NCI-H187 treated with DMSO at 0.1 percent for 48 hours (cell line): ENCODE measurements at places on chromosomes 7 and 10.

DNA sequence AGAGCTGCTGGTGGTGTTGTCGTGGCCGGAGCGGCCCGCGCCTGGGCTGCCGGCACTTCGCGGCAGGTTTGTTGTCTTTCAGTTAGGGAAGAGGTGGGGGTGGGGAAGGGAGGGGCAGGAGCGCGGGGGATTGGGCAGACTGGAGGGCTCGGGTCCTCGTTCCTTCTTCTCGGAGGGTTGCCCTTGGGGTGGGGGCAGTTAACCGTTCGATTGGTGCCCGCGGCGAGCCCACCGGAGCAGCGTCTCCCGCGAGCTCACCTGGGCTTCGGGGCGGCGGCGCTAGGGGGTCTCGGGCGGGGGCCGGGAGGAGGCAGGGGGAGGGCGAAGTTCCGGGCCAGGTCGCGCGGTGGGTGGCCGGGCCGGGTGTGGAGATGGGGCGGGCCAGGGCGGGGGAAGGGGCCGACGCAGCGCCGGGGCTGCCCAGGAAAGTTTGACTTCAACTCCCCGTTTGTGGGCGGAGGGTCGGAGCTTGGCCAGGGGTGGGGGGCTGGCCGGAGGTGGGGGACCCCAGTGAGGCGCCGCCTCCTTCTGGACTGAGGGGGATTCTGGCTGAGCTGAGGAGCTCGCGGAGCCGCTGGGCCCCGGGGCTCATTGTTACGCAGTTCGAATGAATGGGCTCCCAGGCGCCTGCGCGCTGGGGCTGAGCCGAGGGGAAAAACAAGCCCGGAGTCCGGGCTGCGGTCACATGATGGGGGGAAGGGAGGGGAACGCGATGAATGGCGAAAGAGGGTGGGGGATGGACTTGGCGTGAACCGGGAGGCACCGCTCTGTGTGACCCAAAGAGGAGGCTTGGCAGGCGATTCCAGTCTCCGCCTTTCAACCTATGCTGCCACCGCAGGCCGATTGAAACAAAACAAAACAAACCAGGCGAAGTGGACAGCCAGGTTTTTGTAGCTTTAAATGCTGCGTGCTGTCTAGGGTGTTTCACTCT lies 582 bp downstream of the HBP1 start:
- peak; percentile 67 for DNase-seq

DNA sequence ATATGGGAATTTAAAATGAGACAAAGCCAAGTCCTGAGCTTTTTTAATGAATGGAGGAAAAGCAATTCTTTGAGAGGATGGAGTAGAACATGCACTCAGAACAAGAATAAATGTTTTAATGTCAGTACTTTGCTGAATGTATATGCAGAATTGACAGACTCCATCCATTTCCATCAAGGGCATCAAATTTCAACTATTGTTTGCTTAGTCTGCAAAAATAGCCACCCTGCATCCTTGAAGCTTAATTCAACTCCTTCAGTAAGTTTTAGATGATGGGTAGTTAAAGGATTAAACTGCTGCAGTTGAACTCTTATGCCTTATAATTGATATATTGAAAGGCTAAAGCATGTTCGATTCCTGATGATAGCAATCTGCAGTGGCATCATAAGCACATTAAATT lies 99.7 kb upstream of the IFRD1 start:
- DNase-seq = no peak

DNA sequence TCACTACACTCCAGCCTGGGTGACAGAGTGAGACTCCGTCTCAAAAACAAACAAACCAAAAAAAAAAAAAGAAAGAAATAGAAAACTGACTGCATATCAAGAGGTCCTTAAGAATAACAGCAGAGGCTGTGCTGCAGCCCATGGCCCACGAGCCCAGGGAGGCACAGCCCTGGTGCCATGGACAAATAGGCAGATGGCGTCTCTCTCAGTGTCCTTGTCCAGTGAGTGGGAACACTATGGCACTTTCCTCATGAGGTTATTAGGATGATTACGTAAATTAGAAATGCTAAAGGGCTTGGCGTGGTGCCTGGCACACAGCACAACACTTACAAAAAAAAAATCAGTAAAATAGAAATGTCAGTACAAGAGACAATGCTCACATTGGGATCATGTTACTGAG lies 33.4 kb upstream of the PFKP start:
- DNase-seq = no peak

GRCh38 chr7:42476255-42476654 lies 239.2 kb upstream of the GLI3 start:
- DNase-seq = no peak
